ENCODE measurements at places on chromosomes 16 and 17.

DNA sequence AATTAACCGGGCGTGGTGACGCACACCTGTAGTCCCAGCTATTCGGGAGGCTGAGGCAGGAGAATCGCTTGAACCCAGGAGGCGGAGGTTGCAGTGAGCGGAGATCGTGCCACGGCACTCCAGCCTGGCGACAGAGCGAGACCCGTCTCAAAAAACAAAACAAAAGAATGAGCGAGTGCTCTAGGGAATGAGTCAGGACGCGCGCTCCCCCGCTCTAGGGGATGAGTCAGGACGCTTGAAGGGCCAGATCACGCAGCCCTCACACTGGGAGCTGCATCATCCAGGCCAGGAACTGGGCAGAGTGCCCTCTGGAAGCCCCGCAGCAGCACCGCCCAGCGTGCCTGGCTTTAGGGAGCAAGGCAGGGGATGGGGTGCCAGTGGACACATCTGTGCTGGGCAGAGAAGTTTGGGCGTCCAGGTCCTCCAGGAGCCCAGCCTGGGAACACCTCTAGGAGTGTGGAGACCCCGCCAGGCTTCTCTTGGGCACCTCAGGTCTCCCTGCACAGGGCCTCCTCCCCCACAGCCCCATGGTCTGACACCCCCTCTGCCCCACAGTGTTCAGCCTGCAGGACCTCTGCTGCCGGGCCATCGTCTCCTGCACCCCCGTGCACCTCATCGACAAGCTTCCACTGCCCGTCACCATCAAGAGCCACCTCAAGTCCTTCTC is 3.9 kb upstream of the WFIKKN1 start:
- DNase-seq = no peak

DNA sequence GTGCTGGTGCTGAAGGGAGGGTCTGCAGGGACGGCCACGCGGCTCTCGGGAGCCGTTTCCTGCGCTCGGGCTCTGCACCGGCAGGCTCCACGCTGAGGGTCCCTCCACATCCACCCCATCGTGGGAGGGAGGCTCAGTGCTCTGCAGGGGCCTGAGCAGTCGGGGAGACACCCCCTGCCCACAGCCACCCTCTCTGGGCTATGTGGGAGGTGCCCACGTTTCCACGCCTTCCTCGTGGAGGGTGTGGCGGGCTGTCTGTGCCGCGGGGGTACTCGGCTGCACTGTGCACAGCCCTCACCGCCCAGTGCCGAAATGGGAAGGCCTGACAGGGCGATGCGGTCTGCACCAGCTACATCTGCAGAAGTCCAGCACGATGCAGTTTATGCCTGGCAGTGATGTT is 25.5 kb upstream of the ZNF750 start:
- no peak for DNase-seq

DNA sequence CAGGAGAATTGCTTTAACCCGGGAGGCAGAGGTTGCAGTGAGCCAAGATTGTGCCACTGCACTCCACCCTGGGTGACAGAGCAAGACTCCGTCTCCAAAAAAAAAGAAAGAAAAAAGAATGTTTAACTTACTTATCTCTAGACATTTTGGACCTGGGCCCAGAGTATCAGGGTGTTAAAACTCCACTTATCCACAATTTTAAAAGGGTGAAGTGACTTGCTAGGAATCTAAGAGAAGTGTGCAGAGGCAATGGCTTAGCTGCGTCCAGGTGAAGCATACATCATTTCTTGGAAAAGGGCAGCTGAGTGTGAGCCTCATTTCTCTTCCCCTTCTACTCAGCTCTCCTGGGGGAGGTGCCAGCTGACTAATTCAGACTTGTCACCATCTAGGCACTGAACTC is 25.1 kb downstream of the ALDH3A2 start:
- DNase-seq = no peak

GRCh38 chr16:12271006-12271405 is 294.5 kb downstream of the SNX29 start:
- DNase-seq = no peak

DNA sequence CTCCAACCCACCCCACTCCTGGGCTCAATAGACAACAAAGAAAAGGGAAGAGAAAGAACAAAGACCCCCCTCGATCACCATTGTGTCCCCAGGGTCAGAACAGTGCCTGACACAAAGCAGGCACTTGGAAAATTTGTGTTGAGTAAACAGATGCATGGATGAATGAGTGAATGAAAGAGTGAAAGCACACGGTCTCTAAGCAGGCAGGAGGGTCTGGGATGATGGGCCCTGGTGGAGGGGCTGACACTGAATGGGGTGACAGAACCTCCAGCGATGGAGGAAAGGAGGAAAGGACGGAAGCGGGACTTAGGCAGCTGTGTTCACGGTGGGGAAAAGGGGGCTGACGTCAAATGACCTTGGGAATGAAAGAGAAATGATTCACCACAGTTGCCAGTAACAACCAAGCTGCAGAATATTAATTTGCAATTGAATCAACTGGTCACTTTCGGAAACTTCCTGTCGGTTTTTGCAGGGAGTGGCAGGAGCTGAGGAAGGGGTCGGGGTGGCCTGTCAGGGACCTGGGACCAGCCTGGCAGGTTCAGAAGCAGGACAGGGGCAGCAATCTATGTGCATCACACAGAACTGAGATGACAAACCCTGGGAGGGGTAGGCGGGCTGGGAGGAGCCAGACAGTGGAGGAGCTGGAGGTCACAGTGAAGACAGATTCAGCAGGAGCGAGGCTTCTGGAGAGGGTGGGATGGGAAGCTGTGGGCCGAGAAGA is 6.7 kb upstream of the GAST start:
- no peak for DNase-seq

DNA sequence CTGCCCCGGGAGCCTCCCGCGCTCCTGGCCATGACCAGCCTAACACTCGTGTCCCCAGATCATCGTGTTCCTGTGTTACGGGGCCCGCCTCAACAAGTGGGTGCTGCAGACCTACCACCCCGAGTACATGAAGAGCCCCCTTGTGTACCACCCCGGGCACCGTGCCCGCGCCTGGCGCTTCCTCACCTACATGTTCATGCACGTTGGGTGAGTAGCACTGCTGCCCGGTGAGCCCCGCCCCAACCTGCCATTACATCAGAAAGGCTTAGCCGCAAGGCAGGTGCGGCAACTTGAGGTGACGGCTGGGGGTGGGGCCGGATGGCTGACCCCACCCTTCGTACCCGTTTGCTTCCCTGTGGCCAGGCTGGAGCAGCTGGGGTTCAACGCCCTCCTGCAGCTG is 1.4 kb downstream of the RHBDL1 start:
- DNase-seq = no peak

- DNase-seq = no peak
Measured at GRCh38 chr17:65674246-65675045, 113.0 kb upstream of the AXIN2 start.

DNA sequence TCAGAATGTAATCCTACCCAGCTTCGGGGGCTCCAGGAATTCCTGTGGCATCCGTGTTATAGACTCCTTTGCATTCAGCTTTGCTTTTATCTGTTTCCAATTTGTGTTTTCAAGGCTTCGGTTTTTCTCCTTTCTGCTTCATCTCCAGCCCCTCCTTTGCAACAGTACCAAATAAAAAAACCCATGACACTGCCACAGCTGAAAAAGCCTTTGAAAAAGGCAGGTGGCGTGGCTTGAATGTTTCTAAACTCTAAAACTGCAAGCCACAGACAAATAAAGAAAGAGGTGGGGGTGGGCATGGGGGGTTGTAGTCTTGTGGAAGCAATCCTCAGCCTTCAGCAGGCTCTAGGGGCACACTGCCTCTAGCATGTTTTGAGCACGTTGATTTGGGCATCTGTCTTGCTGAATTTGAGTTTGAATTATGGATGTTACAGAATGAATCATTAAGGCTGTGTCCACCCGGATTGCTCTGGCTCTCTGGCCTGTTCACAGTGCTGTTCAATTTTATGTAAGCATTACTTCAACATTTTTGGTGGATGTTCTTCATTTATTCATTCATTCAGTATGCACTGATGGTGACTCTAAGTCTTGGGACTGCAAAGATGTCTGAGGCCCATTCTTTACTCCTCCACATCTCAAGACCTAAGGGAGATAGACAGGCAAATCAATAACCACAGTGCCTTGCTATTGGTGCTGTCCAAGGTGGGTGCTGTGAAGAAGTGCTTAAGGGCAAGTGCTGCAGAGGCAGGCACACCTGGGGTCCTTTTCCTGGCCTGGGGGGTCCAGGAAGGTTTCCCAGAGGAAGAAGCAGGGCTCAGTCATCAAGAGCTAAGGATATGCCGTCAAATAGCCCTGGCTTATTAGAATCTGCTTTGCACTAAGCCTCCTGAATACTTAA is 77.4 kb downstream of the CDH13 start:
- no peak for DNase-seq

- DNase-seq = no peak
Measured at GRCh38 chr17:6575596-6575988, 19.2 kb upstream of the PITPNM3 start.

GRCh38 chr16:83810901-83811300 is 3.1 kb downstream of the HSBP1 start:
- no peak for DNase-seq

GRCh38 chr17:13475574-13476223 is 126.0 kb downstream of the HS3ST3A1 start:
- no peak for DNase-seq

GRCh38 chr17:65193305-65193704 is 56.1 kb downstream of the RGS9 start:
- DNase-seq = no peak

- peak; percentile 28 for DNase-seq
Measured at GRCh38 chr16:80693553-80693952, 110.8 kb downstream of the CDYL2 start.

DNA sequence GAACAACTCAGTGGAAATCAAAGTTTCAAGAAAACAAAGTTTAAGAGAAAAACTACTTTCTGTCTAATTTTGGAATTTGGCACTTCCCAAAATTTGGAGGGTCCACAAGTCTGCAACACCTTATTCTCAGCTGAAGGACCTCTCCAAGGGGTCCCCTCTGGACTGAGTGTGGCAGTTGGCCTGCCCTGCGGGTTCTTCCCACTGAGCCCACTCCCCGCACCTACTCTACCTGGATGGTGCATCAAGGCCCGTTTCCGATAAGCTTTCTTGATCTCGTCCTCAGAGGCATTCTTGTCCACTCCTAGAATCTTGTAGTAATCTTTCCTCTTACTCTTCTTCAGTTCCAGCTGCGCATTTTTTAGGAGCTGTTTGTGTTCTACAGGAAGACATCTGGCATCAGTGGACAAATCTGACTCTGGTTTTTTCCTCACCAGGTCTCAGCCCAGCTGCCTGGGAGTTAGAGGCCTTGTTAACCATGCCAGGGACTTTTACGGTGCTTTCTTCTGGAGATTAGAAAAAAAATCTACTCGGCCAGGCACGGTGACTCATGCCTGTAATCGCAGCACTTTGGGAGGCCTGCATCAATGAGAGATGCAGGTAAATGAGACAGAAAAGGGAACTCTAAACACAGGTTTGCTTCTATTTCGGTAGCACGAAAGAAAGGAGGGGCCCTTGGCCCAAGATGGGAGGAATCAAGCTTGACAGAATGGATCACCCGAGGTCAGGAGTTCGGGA is 15.6 kb downstream of the CNP start:
- DNase-seq = no peak

DNA sequence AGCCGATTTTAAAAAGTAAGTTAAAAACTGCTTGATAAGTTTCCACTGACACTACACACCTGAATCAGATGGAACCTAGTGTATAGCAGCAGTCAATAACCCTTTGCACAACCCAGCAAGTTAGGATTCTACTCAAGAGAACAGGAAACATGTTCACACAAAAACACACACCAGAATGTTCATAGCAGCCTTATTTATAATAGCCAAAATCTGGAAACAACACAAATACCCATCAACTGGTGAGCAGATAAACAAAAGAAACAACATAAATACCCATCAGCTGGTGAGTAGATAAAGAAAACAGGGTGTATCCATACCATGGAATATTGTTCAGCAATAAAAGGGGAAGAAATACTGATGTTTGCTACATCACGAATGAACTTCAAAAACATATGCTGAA is 2.7 kb upstream of the CDH11 start:
- DNase-seq = no peak

- no peak for DNase-seq
Measured at GRCh38 chr16:73405851-73406250, 357.9 kb upstream of the ZFHX3 start.

- no peak for DNase-seq
Measured at GRCh38 chr17:61005358-61005757, 327.7 kb downstream of the BCAS3 start.

DNA sequence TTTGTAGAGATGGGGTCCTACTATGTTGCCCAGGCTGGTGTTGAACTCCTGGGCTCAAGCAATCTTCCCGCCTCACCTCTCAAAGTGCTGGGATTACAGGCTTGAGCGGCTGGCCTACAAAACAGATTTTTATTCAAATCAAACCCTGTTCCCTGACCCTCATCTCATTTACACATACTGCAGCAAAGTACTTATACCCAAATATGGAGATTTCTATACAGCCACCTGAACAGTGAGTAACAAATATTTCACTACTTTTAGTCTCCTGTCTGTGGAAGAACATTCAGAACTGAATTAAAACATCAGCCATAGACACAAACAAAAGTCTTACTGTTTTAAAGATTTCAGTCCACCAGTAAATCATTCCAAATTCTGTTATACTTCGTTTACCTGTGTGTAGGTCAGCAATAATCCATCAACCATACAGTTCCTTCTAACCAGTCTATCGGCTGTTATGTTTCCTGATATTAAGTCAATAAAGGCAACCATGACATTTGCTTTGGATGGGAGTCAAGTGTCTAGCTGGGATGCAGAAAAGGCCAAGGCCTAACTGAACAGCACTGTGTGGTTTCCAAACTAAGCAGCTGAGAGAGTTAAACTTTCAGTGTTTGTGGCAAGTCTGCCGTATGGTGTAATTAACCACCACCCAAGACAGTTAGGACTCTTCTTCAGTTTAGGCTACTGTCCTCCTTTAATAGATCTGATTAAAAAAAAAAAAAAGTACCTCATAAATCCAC is 22.3 kb downstream of the ERN1 start:
- no peak for DNase-seq

DNA sequence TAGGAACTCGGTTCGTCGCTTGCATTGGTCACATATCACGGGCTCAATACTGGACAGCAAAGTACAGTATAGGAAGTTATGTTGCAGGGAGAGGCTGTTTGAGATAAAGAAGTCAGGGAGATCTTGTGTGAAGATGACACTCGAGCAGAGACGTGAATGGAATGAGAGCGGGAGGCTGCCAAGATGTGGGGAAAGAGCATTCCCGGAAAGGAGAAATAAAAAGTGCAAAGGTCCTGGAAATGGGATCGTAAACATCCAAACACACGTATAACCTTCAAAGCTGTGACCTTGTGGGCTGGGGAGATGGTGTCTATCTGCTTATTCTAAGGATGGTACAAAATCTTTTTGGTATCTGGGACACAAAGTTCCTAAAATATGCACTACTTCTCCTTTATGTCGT is 43.0 kb upstream of the MYOCD start:
- DNase-seq = no peak

GRCh38 chr16:5504064-5504781 is 406.6 kb upstream of the EEF2KMT start:
- DNase-seq = no peak

GRCh38 chr17:34623856-34624766 is 44.7 kb downstream of the TMEM132E start:
- DNase-seq = no peak

DNA sequence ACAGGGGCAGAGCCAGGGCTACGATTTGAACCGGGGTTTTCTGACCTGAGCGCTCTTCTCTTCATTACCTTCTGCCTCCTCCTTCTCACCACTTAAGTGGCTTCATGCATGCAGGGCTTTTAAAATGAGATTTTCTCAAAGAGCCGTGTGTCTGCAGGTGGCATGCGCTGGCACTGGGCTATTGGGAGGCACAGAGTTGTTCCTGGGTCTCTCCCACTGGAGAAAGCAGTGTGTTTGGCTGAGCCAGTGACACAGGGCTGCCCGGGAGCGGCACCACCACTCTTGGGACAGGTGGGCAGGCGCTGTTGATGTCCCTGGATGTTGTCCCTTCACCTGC is 218.8 kb upstream of the CHMP6 start:
- no peak for DNase-seq

Measured in activated CD4-positive, alpha-beta T cell treated with anti-CD3 and anti-CD28 coated beads, Interleukin-2, amount 50 U/mL, for 48 hours (primary cell).